ENCODE measurements at places on chromosomes 2 and 18.

GRCh38 chr2:234411793-234412192 is 85.1 kb downstream of the ARL4C start:
- DNase-seq = no peak

- DNase-seq = no peak
These were observed 739.5 kb upstream of the CDH2 start for GRCh38 chr18:28916456-28916855.

GRCh38 chr18:48284743-48285142 is 124.4 kb downstream of the ZBTB7C start:
- no peak for DNase-seq

GRCh38 chr18:62045316-62045715 is 141.5 kb downstream of the PIGN start:
- DNase-seq = no peak

GRCh38 chr2:215397632-215398341 is 38.1 kb downstream of the FN1 start:
- DNase-seq = no peak

- peak; percentile 62 for DNase-seq
These were observed at the start of gene STAT4 for GRCh38 chr2:191150600-191151330. Gene STAT4, minus strand, starts transcription at chr2:191150994. Its CDS starts 2,791 bp downstream, at chr2:191148203.

DNA sequence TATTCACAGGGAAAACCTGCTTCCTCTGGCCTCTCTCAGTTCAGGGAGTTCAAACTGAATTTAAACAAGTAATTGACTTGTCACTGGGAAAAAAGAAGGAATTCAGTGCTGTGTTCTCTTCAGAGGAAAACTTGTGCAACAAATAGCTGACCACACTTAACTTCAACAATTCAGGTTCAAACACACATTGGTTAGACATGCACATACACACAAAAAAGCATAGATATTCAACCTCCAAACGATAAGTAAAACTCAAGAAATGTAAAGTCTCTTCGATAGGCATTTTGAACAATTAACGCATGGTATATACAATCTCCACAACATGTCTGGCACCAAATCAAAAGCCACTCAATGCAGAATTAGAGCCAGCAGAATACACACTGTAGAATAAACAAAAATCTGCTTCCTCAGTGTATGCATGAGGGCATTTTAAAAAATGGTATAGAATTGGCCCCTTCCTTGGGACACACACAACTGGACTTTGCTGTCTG is 269.0 kb downstream of the TCF4 start:
- DNase-seq = no peak

- DNase-seq = no peak
These were observed 200.9 kb upstream of the RAB6C start for GRCh38 chr2:129778584-129778877.

- DNase-seq = peak; percentile 50
These were observed 385.4 kb upstream of the RND3 start for GRCh38 chr2:150872756-150873395.

DNA sequence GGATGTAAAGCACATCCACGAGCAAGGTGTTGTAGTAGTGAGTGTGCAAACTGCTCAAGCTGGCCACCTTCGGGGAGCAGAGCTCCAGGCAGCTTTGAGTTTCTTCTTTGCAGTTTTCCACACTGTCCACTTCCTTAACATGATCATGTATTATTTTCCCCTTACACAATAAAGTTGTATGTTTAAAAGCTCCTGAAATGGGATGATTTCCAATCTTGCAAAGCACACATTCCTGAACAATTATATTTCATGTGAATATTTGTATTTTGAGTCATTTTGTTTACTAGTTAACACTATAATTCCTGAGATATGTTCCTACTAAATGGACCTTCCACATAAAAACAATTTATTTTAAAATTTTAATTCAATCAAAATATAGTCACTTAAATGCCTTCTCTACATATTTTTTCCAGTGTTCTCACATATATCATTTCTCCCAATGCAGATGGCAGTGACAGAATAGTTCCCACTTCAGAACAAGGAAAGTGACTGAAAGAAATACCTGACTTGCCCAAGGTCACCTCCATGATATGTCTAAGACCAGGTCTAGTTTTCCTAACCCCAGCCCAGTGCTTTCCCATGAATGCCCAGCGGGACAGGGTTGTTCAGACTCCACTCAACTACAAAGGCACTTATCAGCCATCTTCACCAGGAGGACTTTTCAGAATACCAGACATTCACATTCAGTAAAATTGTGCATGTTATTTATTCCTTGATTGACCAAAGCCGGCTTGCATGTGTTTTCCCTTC is 5.5 kb downstream of the CYB5A start:
- no peak for DNase-seq

DNA sequence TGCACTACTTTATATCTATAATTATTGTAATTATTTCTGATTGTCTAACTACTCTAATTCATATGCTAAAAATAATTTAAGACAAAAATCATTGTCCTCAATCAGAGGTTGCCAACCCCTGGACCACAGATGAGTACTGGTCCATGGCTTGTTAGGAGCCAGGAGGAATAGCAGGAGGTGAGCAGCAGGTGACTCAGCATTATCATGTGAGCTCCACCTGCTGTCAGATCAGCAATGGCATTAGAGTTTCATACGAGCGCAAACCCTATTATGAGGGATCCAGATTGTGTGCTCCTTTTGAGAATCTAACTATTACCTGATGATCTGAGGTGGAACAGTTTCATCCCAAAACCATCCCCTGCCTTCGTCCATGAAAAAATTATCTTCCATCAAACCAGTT is 1434.4 kb downstream of the LRP1B start:
- DNase-seq = peak; percentile 4

DNA sequence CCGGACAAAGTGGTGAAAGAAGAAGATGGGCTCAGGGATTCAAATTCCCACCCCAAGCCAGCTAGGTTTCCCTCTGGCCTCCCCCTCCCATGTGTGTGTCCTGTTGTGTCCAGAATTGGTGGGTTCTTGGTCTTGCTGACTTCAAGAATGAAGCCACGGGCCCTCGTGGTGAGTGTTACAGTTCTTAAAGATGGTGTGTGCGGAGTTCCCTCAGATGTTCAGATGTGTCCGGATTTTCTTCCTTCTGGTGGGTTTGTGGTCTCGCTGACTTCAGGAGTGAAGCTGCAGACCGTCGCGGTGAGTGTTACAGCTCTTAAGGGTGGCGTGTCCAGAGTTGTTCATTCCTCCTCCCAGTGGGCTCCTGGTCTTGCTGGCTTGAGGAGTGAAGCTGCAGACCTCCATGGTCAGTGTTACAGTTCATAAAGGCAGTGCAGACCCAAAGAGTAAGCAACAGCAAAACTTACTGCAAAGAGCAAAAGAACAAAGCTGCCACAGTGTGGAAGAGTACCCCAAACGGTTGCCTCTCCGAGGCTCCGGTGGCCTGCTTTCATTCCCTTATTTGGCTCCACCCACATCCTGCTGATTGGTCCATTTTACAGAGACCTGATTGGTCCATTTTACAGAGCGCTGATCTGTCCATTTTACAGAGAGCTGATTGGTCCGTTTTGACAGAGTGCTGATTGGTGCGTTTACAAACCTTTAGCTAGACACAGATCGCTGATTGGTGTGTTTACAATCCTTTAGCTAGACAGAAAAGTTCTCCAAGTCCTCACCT is 37.7 kb upstream of the KLF11 start:
- no peak for DNase-seq

- no peak for DNase-seq
These were observed 94.0 kb upstream of the ITGA4 start for GRCh38 chr2:181363164-181363563.

DNA sequence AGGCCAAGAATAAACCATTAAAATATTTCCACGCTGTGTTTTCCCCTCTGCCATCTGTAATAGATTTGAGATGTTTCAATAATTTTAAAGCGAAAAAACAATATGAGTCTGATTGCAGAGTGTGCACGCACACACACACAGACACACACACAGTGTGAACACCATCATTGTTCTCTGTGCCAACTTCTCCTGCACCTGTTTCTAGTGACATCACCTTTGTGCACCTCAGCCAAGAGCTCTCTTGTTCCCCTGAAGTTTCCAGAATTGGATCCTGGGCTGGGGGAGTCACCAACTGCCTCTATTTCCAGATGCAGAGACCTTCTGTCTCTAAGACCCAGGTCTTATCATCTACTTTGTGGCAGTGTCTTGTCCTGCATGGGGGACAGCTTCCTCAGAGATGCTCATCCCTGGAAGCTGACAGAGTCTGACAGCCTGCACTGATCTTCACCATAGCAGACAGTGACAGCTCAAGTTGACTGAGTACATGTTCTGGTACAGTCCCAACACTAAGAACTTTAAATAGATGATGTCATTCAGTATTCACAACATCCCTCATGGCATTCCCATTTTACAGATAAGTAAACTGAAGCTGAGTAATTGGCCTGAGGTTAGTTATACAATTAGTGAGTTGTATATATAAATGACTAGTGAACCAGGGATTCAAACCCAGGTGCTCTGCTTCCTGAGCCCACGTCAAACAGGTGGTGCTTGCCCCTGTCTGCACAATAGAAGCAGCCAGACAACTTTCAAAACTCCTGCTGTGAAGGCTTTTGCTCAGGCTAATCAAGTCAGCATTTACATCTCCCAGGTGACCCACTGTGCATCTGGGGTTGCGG is 39.4 kb downstream of the ACOXL start:
- DNase-seq = peak; percentile 30

- no peak for DNase-seq
These were observed 235.2 kb downstream of the MTX2 start for GRCh38 chr2:176504440-176504839.

GRCh38 chr2:167140767-167141166 is 252.5 kb downstream of the XIRP2 start:
- no peak for DNase-seq

GRCh38 chr2:168751104-168751740 is 51.2 kb upstream of the NOSTRIN start:
- no peak for DNase-seq

DNA sequence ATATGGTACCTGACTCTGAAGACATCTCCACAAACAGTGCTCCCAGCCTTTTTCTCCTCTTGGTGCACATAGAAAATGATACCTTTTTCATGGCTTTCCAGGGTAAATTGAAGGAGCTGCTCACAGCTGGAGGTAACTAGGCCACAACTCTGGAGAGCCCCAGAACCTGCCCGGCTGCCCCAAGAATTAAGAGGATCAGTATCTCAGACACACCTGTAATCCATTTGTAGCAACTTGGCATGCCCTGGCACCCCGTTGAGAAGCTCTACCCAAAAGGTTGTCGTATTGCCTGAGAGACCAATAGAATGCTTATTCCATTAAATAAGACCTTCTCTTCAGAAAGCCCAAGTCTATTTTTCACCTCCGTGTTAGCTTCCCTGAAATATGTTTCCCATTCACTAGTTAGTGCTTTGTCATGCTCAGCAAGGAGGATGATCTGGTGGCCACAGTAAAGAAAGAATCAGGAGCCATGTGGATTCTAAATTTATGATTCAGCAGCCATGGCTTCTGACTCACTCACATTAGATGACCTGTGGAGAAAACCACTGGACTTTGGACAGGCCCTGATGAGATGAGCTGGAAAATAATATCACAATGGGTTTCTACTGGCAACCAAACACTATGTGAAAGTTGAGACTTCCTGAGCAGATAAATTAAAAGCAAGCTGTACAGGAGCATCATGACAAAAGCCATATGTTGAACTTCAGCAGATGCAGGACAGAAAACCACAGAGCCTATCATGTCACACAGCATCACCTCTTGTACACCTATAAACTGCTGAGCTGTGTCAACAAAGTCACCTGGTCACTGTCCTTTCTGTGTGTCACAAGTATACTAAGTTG is 253.3 kb upstream of the OSR1 start:
- no peak for DNase-seq

DNA sequence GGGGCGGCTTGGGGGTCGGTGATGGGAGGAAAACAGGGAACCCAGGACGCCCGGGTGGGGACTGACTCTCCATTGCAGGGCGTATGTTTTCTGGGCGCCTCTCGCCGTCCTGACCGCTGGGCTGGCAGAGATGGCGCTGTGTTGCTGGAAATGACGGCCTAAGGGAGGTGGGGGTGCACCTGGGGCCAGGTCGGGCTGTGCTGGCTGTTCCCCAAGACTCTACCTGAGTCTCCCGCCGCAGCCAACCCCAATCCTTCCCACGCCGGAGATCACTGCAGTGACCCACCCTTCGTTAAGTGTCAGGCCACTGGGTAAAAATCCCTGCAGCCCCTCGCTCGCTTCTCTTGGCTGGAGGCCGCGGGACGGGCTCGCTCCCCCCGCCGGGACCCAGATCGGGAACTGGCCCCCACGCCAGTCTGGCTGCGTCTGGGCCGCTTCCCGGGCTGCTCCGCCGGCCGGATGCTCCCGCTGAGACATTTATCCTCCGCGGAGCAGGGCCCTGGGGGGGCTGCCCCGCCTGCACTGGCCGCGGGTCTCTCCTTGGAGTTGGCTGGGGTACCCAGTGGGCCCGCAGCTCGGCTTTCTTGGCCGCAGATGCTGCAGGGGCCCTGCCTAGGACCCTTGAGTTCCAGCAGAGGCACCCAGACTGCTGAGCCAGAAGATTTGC is 7.8 kb upstream of the ARMC9 start:
- peak; percentile 60 for DNase-seq

DNA sequence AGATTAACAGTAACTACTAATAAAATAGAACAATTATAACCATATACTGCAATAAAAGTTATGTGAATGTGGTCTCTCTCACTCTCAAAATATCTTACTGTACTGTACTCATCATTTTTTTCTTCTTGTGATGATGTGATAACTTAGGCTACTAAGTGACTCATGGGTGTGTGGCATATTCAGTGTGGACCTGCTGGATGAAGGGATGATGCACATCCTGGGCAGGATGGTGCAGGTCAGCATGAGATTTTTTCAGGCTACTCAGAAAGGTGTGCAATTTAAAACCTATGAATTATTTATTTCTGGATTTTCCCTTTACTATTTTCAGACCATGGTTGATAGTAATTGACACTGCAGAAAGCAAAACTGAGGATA is 90.7 kb downstream of the NCKAP5 start:
- DNase-seq = no peak
